ENCODE measurements at places on chromosomes 3 and 15.

- DNase-seq: no peak
Observed at GRCh38 chr15:100384108-100384410, 42.3 kb upstream of the ADAMTS17 start.

GRCh38 chr3:124594581-124594980, 135.7 kb upstream of the UMPS start:
- no peak for DNase-seq

DNA sequence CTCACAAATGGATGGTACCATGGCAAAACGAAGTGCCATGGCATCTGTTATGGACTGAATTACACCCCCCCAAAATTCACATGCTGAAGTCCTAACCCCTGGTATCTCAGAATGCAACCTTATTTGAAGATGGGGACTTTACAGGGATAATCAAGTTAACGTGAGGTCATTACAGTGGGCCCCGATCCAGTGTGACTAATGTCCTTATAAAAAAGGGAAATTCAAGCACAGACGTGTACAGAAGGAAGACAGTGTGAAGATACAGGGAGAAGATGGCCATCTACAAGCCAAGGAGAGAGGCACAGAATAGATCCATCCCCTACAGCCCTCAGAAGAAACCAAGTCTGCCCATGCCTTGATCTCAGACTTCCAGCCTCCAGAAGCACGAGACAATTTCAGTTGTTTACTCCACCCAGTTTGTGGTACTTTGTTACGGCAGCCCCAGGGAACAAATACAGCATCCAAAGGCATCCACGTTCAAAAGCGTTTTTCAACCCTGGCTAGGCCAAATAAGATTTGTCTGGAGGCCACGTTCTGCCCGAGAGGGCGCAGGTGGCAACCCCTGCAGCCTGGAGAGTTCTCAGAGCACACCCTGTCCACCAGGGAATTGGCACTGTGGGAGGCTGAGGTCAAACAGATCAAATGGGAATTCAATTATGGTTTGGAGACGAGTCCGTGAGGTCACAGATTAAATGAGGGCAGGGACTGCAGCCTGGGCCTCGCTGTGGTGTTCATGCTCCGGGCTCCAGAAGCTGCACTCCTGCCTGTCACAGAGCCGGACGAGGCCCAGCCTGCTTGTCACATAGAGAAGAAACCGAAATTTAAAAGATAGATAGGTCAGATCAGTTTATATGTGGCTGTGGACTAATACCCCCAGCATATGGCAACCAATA, 494.8 kb downstream of the SHQ1 start:
- DNase-seq: no peak

DNA sequence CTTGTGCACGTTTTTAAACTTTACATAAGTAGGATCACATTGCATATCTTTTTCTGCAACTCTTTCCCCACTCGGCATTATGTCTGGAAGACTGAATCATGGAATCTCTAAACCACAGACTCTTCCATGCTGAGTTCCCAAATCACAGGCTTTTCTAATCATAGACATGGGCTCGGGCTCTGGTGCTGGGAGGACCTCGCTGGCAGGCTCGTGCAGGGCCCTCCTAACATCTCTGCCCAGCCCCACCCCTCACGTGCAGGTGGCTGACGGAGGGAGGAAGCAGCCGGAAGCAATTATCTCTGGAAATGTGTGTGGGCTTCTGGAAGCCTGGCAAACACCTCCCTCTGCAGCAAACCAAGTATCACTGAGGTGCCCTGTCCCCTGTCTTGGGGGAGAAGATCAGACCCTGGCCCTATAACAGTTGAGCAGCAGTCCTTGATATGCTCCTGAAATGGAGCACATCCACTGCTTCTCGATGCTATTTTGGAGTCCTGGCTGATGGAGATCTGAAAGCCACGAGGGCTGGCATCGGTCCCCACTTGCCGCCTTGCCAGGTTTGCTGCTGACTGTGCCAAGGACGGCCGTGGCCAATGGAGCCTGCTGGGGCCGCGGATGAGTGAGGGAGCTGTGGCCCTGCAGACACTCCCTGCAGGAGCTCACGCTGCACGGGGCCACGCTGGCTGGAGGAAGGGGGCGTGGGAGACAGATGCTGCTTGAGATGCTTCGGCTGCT, 4.4 kb upstream of the IQSEC1 start:
- peak; percentile 20 for DNase-seq

- DNase-seq: no peak
Observed at GRCh38 chr15:92574566-92574965, 81.0 kb downstream of the FAM174B start.

- DNase-seq: no peak
Observed at GRCh38 chr3:22962244-22962643, 240.9 kb upstream of the UBE2E2 start.

DNA sequence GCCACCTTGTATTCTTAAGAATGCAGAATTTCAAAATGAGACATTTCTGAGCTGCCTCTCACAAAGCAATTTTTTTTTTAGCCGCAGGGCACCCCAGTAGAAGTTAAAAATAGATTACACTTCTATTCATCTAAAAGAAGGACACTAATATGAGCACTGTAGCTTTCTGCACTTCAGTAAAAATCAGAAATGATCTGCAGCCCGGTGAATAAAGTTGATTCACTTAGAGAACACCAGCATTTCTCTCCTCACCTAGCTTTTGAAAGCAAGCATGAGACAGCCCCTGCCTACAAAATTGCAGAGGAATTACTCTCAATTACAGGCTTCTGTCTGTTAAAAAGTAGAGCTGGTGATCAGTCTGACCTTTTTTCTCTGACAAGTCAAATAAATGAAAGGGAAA, 1062.4 kb downstream of the FHIT start:
- DNase-seq: no peak

- DNase-seq: no peak
Observed at GRCh38 chr15:78004919-78005634, 72.4 kb downstream of the TBC1D2B start.

DNA sequence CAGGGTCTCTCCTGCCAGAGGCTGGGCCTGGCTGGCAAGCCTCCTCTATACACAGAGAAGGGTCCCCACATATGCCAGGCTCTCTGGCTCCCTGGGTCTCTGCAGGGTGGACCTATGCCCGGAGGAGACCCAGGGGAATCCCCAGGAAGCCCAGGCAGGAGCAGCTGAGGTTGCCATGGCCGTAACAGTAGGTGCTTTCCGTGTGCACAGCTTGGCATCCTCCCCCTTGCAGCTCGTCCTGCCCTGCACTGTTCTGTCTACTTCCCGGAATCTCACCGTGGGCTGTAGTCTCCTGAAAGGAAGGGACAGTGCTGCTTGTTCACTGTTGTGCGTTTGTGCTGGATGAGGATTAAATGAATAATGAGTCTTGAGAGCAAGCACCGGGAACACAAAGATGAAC, 47.8 kb downstream of the DAPK2 start:
- DNase-seq: no peak

GRCh38 chr15:31317017-31317416, 9.6 kb upstream of the KLF13 start:
- no peak for DNase-seq

GRCh38 chr15:45023659-45024225, 747 bp downstream of the SORD start:
- DNase-seq: peak; percentile 3

DNA sequence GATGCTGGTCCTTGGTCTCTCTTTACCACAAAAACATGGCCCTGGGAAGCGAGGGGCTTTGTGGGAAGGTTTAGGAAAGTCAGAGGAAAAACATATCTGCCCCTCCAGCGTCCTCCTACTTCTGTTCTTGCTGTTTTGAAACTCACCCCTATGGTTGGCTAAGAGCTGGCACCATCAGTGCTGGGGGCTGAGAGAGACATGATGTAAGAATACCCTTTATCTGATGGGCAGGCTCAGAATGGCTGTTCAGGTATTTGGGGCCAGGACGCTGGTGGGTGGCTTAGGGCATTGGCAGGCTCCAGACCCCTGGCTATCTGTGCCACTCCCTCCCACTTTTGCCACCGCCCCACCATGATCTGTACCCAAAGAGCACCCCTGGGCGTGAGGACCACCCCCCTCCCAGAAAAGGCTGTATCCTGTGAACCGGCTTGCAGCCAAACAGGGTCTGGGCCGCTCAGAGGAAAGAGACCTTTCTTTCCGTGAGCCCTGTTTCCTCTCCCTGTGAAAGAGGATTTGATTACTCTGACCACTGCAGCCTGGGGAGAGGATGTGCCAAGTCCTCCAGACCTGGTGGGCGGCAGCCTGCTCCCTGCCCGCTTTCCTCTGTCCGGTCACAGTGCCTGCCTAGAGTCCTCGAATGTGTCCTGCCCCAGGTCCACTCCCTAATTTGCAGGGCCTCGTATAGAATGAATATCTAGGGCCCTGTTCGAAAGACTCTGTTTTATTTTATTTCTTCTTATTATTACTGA, 61.3 kb upstream of the SLC6A6 start:
- no peak for DNase-seq

DNA sequence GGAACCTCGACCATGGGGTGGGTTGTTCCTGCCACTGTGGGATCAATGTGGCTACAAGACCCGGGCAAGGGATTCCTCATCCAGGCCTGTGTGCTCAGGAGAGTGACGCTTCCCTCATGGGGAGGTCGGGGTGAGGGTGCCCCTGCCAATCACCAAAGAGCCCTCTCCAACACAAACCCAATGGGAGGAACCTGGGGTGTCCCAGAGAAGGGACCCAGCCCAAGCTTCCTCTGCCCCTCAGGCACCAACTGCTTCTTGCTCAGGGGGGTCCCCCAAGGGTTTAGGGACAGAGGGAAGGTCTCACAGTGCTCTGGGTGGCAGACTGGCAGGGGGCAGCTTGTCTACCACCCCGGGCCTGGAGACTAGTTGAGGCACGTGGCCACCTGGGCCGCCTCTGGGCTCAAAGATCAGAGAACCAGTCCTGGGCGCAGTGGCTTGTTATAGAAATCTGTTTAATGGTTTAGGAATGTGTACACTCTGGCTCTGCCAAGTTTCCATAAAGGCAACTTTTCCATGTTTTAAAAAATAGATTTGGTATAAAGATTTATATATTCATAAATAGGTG, 26.6 kb downstream of the GP9 start:
- DNase-seq: no peak

DNA sequence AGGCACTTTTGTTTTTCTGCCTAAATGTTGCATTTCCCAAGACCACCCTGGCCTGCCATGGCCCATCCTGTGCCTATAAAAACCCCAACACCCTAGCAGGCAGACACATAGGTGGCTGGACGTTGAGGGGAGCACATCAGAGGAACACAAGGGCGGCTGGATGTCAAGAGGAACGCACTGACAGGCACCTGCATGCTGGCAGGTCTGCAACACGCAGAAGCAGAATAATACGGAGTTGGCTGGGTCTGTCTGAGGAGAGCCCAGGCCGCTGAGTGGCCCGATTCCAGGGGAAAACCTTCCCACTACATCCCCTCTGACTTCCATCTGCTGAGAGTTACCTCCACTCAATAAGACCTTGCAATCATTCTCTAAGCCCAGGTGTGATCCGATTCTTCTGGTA, 765.6 kb downstream of the PLOD2 start:
- DNase-seq: no peak

DNA sequence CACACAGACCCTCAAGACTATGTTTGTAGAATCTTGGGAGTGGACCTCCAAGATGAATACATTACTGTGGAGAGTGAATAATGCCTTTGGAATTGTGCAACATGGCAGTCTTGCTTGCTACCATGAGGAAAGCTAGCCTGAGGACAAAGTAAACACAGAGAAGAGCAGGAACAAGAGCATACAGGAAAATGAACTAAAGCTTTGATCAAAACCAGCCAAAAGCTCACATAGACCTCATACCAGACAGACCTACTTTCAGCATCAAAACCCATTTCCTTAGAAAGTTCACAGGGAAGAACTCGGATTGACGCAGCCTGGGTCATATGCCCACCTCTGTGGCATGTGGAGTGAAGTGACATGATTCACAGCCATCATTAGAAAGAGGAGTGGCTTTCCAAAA, 3.3 kb upstream of the RAB8B start:
- DNase-seq: no peak

- DNase-seq: no peak
Observed at GRCh38 chr3:157494581-157495281, 8.5 kb downstream of the VEPH1 start.

DNA sequence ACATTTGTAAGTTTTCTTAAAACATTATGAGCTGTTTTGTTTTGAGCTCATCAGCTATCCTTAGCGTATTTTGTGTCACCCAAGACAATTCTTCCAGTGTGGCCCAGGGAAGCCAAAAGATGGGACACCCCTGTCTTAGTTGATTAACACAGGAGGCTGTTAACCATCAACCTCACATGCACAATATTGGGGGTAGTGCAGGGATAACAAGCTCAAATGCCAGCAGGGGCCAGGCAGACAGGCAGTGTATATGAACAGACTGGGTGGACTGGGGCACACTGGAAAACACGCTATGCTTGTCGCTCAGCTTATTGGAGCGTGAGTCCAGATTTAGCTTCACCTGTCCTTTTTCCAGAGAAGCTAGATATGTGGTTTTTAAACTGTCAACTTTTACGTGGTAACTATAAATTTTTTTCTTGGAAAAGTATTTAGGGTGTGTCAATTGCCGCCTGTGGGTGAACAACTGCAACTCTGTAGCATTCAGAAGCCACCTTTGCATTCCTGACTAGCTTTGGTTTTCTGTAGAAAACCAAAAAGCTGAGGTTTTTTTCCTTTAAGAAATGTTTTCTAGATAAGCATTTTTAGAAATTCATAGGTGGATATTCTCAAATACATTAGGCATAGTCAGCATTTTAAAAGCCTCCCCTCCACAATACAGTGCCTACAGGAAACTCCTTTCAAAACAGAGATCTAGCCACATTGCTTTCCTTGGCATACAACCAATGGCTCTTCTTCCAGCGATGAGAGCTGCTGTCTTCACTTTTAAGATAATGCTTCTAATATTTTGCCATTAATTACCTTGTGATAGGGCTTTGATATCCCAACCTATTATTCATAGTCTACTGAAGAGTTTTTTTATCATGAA, 14.6 kb downstream of the PSMD6 start:
- DNase-seq: no peak

GRCh38 chr3:40137591-40138295, 171.8 kb upstream of the EIF1B start:
- no peak for DNase-seq

DNA sequence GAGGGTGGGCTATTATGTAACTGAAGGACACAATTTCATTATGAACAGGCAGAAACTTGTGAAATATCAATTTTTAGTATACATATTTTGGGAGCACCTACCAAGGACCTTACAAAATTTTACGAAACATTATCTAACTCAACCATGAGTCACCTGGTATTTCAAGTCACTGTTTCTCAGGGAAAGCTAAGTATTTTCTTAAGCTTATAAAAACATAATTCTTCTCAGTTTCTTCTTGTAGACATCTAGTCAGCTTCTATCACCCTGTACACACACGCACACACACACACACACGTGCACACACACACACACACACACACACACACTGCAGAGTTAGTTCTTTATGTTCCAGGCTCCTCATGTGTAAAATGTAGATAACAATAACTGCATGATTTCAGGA, 658.3 kb downstream of the TUSC7 start:
- DNase-seq: no peak

Measured in OCI-LY7 (cell line).